ENCODE measurements at places on chromosomes 7 and 10.
A peak's percentile ranks its signal among the peaks of the same experiment; 100 is the strongest.

- no peak for DNase-seq
Measured at GRCh38 chr10:77664008-77664407, 26.4 kb upstream of the KCNMA1 start.

GRCh38 chr10:110566472-110567200, 859 bp upstream of the SMC3 start:
- DNase-seq = no peak

DNA sequence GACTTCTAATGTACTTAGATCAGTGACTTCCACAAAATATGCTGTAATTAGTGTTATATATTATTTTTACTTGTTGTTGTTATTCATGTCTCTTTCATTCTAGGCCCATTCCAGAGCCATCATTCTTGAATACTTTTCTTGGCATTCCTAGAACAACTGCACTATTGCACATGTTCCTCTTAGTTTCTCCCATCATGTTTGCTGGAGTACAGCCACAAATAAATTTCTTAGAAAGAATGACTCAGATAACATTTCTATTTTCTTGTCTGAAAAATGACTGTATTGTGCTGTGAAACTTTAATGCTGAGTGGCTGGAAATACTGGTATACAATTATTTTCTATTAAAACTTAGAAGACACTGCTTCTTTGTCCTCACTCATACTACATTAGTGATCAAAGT, 651.0 kb upstream of the STEAP1 start:
- DNase-seq = no peak

- peak; percentile 5 for DNase-seq
Measured at GRCh38 chr7:105046414-105046813, 32.4 kb downstream of the KMT2E start.

DNA sequence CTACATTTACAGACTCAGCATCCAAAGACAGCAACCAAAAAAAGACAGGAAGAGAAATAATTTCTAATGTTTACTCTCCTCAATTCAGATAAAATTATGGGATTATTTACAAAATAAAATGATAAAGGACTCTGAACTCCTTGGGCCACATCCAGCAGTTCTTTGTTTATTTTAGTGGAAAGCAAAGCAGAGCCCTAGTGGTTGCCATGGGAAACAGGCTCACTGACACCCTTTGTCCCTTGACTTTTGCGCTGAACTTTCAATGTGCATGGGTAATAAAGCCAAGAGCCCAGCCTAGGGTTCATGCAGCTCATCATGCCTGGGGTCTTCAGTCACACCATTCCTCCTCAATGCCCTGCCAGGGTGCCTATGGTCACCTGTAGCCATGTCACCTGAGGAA, 442.6 kb upstream of the IGFBP3 start:
- no peak for DNase-seq

DNA sequence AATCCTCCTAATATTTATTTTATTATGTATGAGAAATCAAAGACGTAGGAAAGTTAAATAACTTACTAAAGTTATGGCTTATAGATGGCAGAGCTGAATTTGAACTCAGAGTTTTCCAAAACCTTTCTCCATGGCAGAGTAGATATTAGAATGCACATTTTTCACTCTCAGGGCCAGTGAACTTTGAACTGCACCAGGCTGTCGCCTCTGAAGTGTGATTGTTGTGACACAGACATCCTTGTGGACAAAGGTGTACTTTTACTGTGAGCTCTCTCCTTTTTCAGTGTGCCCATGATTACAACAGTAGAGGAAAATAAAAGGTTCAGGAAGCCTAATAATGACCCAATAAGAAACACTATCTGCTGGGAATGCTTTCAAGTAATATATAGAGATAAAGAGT, 29.1 kb downstream of the TES start:
- DNase-seq = no peak

GRCh38 chr7:27177795-27178320, 3.7 kb upstream of the HOXA10 start:
- DNase-seq = no peak

DNA sequence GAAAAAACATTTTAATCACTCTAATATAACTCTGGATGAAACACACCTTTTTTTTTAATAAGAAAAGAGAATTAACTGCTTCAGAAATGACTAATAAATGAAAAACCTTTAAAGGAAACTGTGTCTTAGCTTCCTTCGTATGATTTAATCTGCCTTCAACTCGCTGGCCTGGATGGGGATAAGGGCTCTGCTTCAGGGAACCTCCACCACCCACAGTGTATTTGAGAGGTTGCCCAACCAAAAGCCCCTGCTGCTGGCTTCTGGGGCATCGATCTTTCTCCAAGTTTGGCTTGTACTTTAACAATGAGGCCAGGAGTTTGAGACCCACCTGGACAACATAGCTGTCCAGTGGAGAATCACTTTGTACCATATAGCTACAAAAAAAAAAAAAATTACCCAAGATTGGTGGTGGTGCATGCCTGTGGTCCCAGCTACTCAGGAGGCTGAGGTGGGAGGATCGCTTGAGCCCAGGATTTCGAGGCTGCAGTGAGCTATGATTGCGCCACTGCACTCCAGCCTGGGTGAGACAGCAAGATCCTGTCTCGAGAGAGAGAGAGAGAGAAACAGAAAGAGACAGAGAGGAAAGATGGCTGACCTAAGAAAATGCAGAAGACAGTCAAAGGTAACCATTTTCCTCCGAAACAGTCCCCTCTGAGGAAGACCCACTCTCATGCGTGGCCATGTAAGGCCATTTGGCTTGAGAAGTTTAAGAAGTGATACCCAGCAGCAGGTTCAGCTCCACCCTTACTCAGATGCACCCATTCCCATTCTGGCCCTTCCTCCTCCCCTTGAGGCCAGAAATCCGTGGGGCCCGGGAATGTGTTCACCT, 13.6 kb upstream of the LIMK1 start:
- DNase-seq = no peak

DNA sequence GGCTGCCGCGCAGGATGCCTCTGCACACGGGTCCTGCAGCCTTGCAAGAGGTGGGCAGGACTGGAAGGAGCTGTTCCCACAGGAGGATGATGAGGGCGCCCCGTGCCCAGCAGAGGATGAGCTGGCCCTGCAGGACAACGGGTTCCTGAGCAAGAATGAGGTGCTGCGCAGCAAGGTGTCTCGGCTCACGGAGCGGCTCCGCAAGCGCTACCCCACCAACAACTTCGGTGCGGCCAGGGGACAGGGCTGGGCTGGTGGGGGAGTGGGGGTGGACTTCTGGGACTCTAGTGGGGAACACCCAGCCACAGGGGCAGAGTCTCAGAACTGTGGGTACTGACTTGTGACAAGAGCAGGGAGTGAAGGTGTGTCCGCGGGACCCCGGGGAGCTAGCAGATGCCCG, 16.0 kb downstream of the ZFYVE27 start:
- no peak for DNase-seq

GRCh38 chr10:86967481-86967941, 771 bp upstream of the ADIRF start:
- DNase-seq = no peak

GRCh38 chr10:115321360-115321759, 228.2 kb downstream of the ATRNL1 start:
- no peak for DNase-seq

GRCh38 chr7:66429498-66430163, 199.1 kb upstream of the KCTD7 start:
- no peak for DNase-seq

GRCh38 chr7:64433590-64433989, 119.8 kb downstream of the ZNF736 start:
- no peak for DNase-seq

DNA sequence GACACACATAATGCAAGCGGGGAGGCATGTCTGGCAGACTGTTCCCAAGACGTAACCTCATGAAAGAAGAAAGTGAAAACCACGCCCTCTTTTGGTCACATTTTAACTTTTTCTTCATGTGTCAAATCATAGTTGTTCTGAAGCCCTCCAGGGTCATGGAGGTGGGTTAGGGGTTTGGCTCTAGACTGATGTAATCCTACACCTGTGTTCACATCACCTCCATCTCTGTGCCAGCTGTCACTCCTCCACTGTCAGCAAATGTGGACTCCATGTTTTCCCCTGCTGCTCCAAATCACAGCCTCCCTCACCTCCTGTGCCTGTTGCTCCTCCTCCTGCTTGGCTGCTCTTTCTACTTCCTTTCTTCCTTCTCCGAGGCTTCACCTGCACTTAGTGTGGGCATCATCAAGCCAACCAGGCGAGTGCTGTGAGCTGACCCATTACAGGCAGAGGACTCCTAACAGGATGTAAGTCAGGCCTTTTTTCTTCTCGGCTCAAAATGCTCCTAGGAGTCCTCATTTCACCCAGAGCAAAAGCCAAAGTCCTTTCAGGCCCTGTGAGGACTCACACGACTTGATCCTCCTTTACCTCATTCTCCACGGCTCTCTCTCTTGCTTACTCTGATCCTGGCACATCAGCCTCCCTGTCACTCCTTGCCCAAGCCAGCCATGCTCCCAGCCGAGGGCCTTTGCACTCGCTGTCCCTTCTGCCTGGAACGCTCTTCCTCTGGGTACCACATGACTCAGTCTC, 66.4 kb upstream of the IFRD1 start:
- no peak for DNase-seq

- no peak for DNase-seq
Measured at GRCh38 chr10:123449234-123449962, 216.8 kb upstream of the GPR26 start.

DNA sequence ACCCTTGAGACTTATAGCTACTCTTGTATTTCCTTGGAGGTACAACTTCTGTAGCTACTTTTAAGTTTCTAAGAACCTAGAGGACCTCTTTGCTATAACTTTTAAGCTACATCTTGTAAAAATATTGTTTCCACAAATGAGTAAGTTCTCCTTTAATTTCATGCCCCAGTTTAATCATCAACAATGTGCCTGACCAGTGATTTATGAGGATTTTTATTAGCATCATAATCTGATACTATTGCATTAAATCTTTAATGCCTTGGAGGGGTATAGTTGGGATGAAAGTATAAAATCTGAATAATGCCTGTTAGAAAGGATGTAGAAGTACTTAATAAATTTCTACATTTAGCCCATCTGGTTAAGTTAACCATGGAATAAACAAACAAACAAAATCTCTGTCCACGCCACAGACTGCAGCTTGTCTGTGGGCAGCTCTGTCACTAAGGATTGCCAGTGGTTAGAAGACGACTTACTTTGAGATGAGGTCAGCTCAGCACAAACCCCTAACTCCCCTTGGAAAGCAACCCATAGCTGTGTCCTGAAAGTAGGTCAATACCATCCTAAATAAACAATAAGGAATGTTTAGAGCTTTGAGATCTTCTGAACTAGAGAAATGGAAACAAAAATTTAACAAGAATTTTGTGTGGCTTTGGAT, 18.3 kb downstream of the UBE2D1 start:
- DNase-seq = no peak

GRCh38 chr7:134963036-134963435, 23.3 kb upstream of the AGBL3 start:
- no peak for DNase-seq

DNA sequence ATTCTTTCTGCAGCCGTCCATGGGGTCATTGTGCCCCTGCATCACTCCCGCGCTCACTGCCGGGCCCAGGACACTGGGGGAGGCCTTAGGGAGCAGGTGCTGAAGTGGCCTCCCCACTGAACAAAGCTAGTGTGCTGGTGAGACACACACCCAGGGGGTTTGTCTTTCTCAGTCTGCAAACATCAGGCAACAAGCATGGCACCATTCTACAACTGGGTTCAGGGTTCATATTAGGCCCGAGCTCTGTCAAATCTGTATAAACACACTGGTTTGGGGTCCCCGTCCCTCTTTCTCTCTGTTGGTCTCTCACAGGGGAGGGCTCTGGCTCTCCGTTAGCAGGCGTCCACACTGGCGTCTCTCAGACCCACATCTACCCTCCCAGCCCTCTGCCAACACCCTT, 11.1 kb upstream of the PPP2R2D start:
- no peak for DNase-seq

- no peak for DNase-seq
Measured at GRCh38 chr7:159121068-159121467, 23.6 kb downstream of the VIPR2 start.

DNA sequence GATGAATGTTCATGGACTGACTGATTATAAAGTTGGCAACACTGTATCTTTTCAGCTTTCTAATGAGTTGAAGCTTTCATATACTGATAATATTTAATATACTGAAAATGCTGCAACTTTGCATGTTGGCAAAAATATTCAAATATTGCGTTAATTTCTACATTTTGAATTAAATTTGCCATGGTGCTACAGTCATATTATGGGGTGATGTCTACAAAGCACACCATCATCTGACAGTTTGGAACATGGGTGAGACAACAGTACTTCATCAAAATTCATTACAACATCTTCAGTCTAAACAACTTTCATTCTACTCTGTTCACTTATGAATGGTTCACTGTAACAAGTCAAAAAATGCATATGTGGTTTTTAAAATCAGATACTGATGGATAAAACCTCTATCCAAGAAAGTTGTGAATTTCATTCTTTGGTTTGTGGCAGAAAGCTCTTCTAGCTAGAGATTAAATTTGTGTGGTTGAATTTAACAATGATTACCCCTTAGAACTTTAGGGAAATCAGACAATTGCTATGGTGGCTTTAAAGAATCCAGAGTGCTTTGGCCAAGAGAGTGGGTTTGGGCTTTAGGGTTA, 136.4 kb downstream of the TMEM26 start:
- DNase-seq = no peak

- DNase-seq = no peak
Measured at GRCh38 chr10:8051109-8051821, 3.2 kb upstream of the GATA3 start.

- no peak for DNase-seq
Measured at GRCh38 chr10:95496246-95496911, 64.8 kb downstream of the SORBS1 start.

DNA sequence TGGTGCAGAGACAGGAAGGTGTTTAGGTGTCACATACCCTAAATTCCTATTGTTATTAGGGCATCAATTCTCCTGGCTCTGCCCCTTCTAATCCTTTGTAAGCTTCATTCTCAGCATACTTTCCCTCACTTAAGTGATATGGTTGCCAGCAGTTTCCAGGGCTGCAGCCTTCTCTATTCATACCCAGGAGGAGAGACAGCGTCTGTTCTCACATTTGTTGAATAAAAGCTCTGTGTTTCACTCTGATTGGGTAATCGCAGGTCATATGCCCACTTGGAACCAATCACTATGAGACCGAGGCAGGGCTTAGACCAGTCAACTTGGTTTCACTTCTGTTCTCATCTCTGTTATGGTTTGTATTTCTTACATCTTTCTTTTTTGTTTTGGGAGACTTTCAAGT, 109.6 kb upstream of the MTPN start:
- DNase-seq = peak; percentile 77

DNA sequence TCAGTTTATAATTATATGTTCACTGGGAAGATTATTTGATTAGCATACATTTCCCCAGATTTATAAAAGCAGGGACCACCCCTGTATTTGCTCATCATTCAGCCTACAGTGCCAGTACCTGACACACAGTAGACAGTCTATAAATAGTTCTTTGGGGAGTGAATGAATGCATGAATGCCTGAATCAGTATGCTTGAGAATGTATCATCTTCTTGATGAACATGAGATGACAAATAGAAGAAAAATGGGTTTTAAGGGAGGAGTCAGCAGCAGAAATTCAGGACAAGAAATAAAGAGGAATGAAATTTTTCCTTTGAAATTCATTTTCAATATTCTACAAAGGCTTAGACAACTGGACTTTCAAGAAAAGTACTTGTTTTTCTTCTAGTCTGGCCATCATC, 295.8 kb upstream of the LRRTM3 start:
- no peak for DNase-seq
